ENCODE measurements at places on chromosomes 4 and X.

GRCh38 chr4:13455411-13455810 lies 28.7 kb downstream of the RAB28 start:
- DNase-seq, result no peak

DNA sequence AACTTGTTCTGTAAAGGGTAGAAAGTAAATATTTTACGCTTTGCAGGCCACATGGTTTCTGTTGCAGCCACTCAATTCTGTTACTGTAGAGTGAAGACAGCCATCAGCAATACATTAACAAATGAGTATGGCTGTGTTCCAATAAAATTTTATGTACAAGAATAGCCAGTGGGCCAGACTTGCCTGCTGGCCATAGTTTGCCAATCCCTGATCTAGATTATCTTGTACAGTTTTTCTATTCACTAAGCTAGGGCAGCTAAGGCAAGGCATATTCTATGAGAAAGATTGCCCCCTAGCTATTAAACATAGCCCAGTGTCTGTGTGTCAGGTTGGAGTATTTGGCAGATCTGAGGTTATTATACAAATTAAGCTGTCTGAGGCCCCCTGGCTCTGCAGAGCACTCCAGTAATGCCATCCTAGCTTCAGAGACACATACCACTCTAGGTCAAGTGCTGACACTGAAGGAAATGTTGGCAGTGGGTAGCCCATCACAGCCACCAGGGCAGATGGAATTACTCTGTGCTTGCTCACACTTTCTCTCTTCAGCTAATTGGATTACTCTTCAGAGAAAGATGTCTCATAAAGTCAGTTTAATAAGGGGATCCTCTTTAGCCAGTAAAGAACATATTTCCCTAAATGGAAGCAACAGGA lies 40.7 kb downstream of the MTTP start:
- peak; percentile 57 for DNase-seq

GRCh38 chr4:138401334-138401733 lies 159.2 kb upstream of the SLC7A11 start:
- DNase-seq, result peak; percentile 69

DNA sequence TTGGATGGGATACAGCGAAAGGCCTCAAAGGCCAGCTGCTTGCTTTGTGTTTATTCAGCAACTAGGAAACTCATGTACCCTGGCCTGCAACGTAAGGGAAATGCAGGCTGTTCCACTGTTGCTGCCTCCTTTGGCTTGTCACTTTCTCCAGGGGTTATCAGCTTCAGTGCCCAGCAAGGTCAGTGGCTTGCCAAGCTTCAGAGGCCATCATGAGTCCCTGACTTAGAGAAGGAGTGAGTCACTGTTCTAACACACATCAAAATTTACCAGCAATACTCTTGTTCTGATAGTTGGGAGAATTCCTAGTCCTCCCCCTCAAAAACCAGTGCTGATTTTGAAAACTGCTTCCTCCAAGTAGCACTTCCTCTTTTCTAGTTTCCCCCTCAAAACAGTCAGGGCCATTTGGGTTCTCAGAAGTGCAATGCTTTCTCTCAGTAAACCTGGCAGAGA lies 250.8 kb downstream of the ARHGAP24 start:
- no peak for DNase-seq

Measured in sigmoid colon (tissue), 7 donors.